SK-MEL-5 (cell line): ENCODE measurements at places on chromosomes 5 and 9.

DNA sequence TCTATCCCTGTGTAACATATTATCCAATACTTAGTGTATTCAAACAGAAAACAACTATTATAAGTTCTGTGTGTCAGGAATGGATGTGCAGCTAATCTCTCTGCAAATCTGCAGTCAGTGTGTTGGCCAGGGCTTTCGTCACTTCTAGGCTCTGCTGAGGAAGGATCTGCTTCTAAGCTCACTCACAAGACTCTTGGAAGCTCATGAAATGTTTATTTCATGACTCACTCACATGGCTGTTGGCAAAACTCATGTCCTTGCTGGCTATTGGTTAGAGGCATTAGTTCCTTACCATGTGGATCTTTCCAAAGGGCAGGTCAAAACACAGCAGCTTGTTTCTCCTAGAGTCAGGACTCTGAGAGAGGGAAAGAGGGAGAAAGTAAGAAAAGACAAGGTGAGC, 367.4 kb upstream of the SMARCA2 start:
- peak; percentile 70 for DNase-seq

DNA sequence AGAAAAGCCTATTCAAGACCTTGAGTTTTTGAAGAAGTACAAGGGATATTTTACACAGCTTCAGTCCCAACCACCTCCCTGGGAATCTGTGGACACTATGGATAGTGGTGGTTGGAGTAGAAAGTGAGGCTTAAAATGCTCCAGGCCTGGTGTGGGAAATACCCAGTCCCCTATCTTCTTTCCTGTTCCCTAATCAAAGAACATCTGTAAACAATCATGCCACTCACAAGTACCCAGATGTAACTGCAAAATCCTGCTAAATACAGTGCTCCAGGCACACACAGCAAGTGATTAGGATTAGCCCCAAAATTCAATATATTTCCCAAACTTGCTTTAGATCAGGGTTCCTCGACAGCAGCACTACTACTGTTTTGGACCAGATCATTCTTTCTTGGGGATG, 46.0 kb upstream of the TMEM215 start:
- DNase-seq = no peak

- DNase-seq = peak; percentile 67
Measured at GRCh38 chr5:83509540-83509939, 38.0 kb downstream of the VCAN start.

DNA sequence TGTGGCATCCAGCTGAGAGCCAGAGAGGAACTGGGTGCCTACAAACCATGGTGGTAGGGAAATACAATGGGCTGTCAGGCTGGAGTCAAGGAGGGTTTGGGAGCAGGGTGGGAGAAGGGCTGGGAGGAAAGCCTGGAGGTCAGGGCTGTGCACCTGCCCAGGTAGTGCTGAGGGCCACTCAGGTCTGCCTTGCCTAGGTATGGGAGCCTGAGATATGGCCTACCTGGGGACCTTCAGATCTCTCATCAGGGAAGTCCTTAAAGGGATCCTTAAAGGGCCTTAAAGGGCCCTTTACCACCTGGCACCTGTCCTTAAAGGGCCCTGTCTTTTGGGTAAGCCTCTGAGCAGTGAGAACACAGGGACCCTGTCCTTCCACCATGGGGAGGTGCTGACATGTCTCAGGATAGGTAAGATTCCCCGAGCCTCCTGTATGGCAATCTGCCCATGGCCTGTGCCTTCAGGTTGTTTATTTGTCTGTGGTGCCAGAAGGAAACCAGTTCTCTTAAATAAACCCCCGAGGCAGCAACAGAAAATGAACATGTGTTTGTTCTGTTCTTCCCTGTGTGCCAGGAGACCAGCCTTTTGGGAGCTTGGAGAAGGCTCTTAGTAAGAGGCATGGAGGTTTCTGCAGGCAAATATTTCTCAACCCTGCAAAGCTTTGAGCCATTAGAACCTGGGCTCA, 23.3 kb downstream of the SLC25A48 start:
- DNase-seq = no peak

GRCh38 chr9:107548298-107549142, 59.0 kb upstream of the KLF4 start:
- DNase-seq = peak; percentile 74

DNA sequence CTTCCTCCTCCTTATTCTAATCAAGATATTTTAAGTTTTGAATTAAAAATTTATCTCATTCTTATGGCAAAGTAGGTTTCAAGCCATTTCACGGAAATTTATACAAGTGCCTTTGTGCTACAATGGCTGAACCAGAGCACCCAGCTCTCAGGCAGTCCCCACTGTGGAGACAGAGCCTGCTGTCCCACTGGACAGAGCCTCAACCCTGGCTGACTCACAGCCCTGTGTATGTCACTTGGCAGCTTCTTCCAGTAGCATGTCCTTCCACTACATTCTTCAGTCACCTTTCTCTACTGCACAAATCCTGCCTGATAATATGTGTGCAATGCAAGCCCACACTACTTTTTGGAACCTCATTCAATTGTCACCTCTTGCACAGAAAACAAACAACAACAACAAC, 253.1 kb downstream of the PDE4D start:
- no peak for DNase-seq

DNA sequence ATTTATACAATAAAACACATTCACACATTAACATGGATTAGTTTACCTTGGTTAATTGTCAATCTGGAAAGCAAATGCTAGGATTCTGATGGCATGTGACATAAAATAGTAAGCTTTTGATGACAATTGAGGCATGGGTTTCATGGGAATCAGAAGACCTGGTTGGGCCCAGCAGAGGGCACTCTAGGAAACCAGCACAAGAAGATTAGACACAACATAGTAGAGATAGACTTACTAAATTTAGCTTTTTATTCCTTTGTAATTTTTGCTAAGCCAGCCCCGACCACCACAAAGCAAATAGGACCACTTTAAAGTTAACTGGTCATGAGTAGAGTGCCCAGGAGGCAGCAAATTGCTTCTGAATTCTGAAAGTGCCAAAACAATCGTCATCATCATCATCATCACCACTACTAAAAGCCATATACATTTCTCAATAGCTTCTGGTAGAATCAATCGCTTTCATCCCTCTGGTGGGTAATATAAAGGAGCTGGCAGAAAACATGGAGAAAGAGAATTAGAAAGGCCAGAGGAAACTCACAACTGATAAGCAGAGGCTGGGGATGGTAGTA, 163.2 kb downstream of the ARRDC3 start:
- peak; percentile 69 for DNase-seq

DNA sequence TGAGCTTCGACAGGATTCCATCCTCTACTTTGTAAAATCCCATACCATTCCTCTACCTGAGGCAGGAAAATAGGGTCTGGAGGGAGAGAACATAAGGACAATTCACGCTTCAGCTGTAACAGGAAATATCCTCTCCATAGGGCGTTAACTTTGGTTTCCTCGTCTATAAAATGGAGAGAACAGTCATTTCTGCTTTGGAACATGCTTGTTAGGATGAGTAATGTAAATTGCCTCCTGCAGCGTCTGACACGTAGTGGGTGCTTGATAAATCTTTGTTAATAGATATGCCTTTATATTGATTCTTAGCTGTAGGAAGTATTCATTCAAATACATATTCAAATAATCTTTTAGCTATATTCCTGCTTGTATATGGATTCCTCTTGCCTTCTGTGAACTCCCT, 711 bp upstream of the SUB1 start:
- no peak for DNase-seq

DNA sequence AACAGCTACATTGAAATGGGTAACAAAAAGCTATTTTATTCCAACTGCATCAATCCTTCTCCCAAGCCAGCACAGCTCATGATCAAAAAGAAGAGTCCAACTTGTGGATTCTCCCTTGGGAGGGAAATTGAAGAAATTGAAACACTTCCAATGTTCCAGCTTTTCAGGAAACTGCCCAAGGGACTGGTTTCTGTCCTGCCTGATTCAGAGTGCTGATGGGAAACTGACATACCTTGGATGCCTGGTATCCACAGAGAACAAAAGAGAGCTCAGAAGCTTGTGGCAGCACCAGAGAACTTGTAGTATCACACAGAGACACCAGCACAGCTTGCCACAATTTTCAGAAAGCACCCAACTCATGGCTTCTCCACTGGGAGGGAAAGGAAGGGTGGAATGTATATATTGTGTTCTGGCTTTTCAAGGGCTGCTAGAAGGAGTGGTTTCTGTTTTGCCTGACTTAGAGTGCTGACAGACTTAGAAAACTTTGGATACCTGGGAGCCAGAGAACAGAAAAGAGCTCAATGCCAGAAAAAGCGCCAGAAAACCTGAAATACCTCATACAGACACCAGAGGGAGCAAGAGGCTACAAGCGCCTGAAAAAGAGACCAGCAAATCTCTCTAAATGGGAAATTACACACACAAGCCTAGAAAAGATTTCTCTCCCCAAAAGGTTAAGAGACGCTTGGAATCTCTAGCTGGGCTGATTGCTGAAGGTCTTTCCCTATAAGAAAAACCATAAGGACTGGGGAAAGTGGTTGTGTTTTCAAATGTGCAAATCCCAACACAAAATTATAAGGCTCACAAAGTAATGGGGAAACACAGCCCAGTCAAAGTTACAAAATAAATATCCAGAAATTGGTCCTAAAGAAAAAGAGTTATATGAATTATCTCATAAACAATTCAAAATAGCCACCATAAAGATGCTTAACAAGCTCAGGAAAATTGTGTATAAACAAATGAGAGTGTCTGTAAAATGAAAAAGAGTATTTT, 178.8 kb downstream of the SPOCK1 start:
- peak; percentile 96 for DNase-seq

DNA sequence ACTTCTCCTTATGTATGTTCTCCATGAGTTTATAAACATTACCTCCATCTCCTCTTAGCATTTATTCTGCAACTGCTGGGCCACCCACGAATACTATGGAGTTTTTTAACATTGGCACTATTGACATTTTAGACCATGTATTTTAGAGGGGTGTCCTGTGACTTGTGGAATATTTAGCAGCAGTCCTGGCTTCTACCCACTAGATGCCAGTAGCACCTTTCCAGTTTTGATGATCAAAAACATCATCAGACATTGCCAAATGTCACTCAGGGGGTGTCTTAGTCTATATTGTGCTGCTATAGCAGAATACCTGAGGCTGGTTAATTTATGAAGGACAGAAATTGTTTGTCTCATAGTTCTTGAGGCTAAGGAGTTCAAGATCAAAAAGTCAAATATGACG, 187.5 kb upstream of the RORB start:
- peak; percentile 8 for DNase-seq

DNA sequence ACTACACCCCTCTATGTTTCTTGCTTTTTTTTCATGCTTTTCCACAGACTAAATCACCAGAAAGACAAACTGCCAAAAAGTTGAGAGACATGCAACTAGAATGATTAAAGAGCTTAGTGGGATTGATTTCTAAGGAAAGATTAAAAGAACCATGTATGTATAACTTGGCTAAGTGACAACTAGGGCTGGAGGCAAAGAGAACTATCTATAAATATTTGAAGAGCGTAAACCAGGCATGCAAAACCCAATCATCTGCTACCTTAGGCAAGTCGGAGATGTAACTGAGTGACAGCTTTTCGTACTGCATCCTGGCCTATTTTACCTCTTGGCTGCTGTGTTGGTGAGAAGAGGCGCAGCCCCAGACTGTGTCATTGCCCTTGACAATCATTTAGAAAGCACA, 121.0 kb upstream of the TLX3 start:
- DNase-seq = no peak

DNA sequence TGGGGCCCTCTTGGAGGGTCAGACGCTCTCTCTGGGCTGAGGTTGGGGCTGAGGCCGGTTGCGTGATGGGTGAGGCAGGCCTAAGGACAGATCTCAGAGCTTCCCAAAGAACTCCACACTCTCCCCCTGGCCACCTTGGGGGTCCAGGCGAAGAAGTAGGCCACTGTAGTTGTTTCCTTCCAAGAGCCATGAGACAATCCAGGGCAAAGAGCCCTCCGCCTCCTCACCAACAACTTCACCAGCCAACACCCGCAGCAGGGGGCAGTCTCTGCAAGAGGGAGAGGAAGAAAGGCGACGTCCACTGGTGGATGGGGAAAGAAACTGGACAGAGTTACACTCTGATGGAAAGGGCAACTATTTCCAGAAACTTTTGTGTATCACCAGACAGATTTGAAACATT, 10.7 kb downstream of the SLC35A4 start:
- DNase-seq = peak; percentile 83

DNA sequence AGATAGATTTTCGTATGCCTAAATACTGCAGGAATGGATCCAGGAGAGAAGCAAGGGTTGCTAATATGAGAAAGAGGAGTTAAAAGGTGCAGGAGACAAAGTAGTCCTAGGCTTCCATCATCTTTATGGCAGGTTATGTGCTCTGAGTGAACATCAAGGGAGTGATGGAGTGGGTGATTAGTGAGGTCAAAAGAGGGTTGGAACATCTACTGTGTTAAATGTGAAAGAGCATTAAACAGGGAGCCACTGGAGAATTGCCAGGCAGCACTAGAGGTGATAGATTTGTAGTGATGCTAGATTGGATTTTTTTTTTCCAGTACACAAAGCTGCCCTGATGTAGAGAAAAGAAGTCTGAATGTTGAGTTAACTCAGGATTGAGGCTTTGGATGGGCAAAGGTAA, 199.3 kb downstream of the NMUR2 start:
- no peak for DNase-seq
